ENCODE measurements at places on chromosomes 3 and 15. TPM values are rescaled to one million over a fixed set of nuclear protein-coding genes. Genes with fewer than 3 reads are reported as not detected.

DNA sequence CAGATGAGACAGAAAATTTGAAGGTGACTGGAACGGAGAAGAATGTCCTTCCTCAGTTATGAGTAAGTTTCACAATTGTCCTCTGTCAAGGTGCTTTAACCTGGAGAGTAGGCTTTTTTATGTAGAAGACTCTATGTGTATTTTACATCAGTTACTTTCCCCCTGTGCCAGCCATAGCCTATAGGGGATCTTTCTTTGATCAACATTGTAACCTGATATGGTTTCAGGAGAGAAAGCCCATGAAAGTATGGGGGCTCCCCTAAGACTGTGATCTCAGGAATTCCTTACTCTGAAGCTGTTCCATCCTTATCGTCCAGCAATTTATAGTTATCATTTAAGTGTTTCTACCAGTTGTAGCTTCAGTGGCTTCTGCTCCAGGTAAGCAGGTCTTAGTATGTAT lies 1076.3 kb upstream of the EPHA6 start:
- no peak for DNase-seq

- peak; percentile 42 for DNase-seq
Measured at GRCh38 chr15:92077353-92078085, 224.0 kb downstream of the SLCO3A1 start.

- peak; percentile 27 for DNase-seq
Measured at GRCh38 chr15:52642386-52643361, 36.5 kb downstream of the ATOSA start.

DNA sequence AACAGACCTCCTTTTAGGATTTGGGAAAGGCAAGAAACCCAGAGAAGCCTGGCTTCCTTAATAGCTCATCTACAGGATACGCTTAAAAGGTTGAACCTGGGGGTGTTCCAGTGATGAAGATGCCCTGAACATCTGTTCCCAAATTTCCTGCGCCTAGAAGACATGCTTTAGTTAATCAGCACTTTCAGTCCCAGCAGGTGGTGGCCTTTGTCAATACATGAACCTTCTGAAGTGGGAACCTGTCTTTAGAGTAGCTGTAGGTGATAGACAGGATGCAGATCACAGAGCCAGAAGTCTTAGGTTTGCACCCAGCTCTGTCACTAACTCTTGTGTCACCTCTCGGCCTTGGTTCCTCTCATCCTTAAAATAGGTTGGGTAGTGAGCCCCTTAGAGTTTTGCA lies 149.7 kb upstream of the SYNPR start:
- no peak for DNase-seq

DNA sequence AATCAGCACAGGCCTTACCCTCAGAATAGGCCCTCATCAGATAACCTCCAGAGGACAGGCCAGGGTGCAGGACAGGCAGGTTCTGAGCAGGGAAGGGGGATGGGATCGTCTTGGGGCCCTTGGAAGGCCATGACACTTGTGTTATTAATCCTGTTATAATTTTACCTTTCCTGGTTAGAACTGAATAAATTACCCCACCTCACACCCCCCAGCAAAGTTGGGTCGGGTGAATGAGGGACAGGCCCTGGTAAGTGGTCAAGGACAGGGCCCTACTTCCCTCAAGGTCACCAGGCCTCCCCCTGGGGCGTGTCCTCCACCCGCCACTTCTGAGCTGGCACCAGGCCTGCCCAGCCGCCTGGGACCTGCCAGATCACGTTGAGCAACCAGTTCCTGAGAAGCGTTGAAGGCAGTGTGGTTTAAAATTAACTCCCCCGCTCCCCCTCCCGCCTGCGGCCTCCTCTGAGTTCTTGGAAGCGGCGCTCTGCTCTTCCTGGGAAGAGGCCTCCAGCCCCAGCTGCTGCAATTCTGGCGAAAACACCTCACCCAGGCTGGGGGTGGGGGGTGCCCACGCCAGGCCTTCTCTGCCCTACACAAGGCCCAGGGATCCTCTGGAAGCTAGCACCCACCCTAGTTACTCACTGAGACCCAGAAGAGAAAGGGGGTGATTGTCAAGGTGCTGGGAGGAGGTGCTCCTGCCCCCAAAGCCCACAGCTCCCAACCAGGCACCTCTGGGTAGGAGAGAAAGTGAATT lies 10.6 kb downstream of the CISH start:
- DNase-seq: peak; percentile 98

- no peak for DNase-seq
Measured at GRCh38 chr15:93074599-93074998, 14.4 kb downstream of the RGMA start.

DNA sequence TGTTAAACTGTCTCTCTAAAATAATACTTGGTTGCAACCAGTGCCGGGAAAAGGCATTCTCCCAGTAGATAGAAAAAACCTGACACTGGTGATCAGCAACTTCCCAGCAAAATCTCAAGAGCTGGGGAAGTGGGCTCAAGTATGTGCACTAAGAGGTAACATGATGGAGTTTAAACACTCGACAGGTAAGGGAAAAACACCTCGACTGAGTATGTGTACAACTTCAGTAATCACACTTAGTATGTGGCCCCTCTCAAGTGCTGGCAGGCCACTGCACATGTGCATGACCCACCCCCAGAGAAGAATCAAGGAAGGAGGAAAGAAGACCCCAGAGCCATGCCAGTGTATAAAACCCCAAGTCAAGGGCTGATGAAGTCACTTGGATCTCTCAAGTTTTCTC lies 27.4 kb downstream of the SPESP1 start:
- DNase-seq: no peak

GRCh38 chr15:66156310-66156975 lies 97.1 kb downstream of the MEGF11 start:
- DNase-seq: no peak

Gene CPLX3
- total RNA-seq: not detected

Gene B3GALNT1
- total RNA-seq: 17.7 TPM

Gene CIB2
- 4.8 TPM for total RNA-seq

DNA sequence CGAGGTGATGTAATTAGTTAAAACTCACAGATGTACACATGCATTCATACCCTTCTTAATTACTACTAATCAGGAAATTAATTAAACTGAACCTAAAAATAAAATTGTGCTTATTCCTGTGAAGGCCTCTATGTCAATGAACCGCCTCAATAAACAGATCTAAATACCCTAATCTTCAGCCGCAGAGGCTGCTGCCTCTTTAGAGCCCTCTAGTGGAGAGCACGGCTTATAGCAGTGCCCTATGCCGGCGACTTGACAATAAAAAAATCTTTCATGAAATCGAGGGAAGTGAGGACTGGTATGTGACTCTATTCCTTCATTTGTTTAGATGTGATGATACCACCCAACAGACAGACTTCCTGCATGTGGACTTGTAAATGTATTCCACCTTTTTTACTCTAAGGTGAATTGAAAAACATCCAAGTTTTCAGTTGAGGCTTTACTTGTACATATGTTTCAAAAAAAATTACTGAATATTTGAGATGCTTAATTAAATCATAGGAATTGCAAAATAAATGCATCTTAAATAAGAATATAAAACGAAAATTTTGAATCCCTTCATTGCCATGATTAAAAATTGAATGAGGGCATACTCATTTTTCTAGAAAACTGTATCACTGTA lies 8.3 kb upstream of the EPHA3 start:
- DNase-seq: peak; percentile 58

DNA sequence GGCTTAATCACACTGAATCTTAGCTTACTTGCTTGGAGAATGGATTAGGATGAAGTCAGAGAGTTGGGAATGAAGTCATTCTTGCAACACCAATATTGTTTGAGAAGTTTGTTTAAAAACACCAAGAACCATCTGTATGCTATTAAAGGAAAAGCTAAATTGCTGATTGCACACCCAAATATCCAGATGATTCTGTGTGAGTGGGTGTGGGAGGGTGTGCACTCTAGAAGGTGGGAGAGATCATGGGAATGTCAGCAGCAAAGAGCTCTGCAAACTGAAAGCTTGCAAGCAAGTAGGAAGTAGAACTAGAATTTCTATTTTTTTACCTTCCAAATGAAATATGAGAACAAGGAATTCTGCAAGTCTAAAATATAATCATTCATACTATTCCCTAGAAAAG lies 364.9 kb downstream of the NR2F2 start:
- DNase-seq: peak; percentile 80

Gene GATM
- 0.32 TPM for total RNA-seq

GRCh38 chr3:182533394-182533793 lies 259.9 kb upstream of the ATP11B start:
- no peak for DNase-seq

DNA sequence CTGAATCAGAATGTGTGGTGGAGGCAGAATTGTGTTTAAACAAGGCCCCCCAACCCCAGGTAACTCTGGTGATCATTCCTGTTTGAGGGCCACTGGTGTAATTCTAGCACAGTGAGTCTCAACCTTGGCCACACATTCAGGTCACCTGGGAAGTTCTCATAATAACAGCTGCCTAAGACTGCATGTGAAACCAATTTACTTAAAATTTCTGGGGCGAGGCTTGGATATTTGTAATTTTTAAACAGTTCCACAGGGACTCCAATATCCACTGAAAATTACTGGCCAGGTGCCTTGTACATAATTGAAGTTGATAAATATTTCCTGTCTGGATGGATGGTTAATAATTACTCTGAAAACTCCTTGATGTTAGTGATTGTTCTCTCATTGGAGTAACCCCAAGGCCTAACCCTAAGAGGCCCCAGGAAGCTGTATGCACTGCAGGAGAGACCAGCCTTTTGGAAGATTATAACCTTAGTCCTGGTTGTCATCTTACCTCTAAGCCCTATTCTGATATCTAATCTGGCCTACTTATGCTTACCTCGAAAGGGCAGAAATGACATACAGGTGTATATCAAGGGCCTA lies 25.7 kb upstream of the EPHB1 start:
- no peak for DNase-seq

Gene PRKCD
- 1.7 TPM for total RNA-seq

Gene OR4F15
- not detected for total RNA-seq

GRCh38 chr3:27253391-27253790 lies 115.8 kb downstream of the NEK10 start:
- no peak for DNase-seq

DNA sequence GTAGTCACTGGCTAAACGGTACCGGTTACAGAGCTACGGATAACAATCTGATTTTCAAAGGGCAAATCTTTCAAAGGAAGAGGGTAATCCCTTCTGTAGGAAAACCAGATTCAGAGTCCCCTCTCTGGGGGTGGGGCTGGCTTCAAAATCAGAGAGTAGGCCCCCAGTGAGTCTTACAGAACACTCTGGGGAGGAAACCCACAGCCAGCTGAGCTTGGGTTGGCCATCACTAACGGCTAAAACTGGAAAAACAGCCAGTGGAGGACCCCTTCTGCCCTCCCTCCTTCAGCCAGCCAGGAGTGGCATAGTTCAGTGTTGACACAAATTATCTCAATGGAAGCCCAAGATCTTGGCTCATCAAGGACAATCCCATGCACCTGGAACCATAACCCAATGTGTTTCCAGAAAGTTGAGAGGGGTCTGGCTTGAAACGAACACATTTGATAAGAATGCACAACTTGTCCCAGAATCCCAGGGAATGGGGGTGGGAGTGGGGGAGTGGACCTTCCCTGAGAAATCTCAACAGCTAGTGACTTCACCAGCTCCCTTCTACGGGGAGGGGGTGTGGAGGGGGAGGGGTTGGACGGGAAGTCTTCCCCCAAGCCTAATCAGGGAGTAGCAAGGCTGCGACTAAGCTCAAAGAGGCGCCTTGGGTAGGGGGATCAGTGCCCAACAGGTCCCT lies 1.0 kb downstream of the RASL12 start:
- DNase-seq: no peak

Gene FGD5
- total RNA-seq: under 0.01 TPM

DNA sequence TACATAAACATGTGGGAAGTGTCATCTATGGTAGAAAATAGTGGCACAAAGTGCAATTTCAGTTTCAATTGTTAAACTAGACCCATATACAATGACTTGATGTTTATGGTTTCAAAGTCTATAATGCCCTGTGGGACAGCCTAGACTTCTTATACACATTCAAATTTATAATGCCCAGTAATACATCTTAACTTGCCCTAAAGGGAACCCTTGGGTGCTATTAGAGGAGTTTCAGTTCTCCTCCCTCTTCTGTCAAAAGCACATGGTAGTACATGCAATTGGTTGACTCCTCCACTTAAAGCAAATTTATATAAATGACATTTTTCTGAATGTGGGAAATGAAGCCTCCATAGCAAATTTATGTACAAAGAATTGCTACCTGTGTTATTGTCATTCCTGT lies 30.2 kb upstream of the OR5K4 start:
- no peak for DNase-seq

GRCh38 chr3:44993471-44994205 lies 17.6 kb downstream of the EXOSC7 start:
- DNase-seq: peak; percentile 82

Gene ACTRT3
- total RNA-seq: 5.2 TPM

DNA sequence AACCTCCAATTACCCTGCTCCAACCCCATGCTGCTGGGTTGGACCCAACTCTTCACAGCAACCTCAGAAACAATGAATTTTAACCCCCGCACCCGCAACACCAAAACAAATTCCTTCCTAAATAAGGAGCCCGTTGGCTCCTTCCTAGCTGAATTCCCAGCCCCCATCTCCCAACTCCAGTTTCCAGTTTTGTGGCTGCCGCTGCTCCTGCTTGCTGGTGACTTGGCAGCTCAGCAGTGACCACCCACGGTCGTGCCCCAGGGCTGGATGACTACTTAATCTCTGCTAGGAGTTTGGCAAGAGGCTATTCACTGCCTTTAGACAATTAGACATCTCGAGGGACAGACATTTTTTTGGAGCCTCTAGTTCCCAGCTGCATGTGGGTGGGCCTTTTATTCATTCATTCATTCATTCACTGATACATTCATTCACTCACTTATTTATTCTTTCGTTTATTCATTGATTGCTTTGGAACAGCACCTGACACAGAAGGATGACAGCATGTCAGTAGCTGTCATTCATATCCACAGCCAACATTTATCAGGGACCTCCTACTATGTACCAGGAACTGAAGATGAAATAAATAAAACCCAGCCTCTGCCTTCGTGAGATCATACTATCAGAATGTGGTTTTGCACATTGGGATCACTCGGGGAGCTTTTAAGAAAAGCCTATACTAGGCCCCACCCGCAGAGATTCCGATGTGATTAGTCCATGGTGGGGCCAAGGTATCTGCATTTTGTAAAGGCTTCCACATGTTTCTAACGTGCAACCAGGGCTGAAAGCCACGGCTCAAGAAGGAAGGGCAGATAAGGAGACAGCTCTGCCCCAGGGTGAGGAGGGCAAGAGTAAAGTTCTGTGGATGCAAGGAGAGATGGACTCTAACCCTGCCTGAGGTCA lies 256.5 kb downstream of the SHQ1 start:
- peak; percentile 80 for DNase-seq

Gene GABRB3
- 2.2 TPM for total RNA-seq
